ENCODE measurements at places on chromosomes 11 and 22. TPM values are rescaled to one million over a fixed set of nuclear protein-coding genes. Genes with fewer than 3 reads are reported as not detected.

MUC2 gene
- 0.39 TPM for total RNA-seq

- DNase-seq, result no peak
These were observed 468.9 kb downstream of the NTM start for GRCh38 chr11:131839326-131839725.

OR51B5 gene
- 0.99 TPM for total RNA-seq

GRCh38 chr22:29722587-29722986 is 2.8 kb downstream of the CABP7 start:
- no peak for DNase-seq

SAA4 gene
- total RNA-seq, result not detected

GRCh38 chr22:30123463-30123862 is 43.2 kb downstream of the HORMAD2 start:
- no peak for DNase-seq

DNA sequence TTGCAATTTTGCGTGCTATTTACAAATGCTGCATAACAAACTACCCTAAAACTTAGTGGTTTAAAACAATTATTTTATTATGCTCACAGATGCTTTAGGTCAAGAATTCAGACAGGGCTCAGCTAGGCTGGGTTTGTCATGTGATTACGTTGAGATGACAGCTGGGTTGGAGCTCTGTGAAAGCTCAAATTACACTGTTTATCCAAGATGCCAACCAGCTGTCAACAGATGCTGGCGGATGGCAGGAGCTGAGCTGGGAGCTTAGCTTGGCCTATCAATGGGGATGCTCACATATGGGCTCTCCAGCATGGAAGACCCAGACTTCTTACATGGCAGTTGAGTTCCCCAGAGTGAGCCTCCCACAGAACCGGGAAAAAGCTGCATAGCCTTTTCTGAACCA is 62.7 kb downstream of the STK33 start:
- no peak for DNase-seq

- DNase-seq, result no peak
These were observed 128.3 kb upstream of the SESN3 start for GRCh38 chr11:95359341-95359663.

DNA sequence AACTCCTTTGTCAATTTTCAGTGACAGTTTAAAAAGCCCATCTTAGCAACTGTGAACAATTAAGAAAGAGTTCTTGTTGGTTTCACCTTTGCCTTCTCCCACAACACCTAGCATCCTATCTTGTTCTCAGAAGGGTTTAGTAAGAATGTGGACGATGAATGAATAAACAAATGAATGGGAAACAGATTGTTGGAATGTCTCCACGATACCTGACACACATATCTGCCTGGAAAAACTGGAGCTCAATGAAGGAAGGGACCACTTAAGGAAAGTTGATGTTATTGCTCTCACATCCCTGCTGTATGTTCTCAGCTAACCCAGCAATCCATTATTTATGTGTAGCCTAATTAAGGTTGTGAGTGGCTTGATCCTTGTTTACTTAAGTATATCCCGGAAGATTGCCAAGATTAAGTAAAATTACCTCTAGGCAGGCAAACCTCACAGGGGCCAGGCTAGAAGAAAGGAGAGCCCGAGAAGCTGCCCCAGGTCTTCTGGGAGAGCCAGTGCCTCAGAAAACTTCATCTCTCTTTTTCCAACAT is 286.4 kb downstream of the NXPE2 start:
- DNase-seq, result no peak
